Vagina (tissue), 2 donors: ENCODE measurements at places on chromosomes 2 and 18. TPM values are rescaled to one million over a fixed set of nuclear protein-coding genes. Genes with fewer than 3 reads are reported as not detected.

Gene HOXD12
- total RNA-seq = 1.7 TPM

Gene TMEM247
- total RNA-seq = not detected

Gene LIPT1
- 3.9 TPM for total RNA-seq

Gene TET3
- total RNA-seq = 12.3 TPM

Gene DPP10
- not detected for total RNA-seq

Gene MAP2
- 15.5 TPM for total RNA-seq

Gene ARPC2
- 284 TPM for total RNA-seq

Gene NT5C1B
- total RNA-seq = not detected

Gene ZSWIM2
- total RNA-seq = not detected

Gene LMAN2L
- 13.0 TPM for total RNA-seq

Gene PLEKHH2
- total RNA-seq = 27.5 TPM

Gene SPATA3
- total RNA-seq = not detected

Gene MARCHF4
- not detected for total RNA-seq

Gene MYL1
- not detected for total RNA-seq

Gene DRC1
- total RNA-seq = not detected

Gene ANKRD30BL
- 1.2 TPM for total RNA-seq

Gene AGBL5
- total RNA-seq = 8.8 TPM

Gene PSMA8
- total RNA-seq = not detected

Gene SDC1
- 184 TPM for total RNA-seq

Gene RAX
- total RNA-seq = not detected

Gene TTN
- 2.0 TPM for total RNA-seq

Gene CHPF
- total RNA-seq = 41.5 TPM

Gene PRKAG3
- total RNA-seq = not detected

Gene UGT1A7
- 4.9 TPM for total RNA-seq

Gene E2F6
- total RNA-seq = 9.1 TPM

Gene TSGA10
- total RNA-seq = 3.7 TPM

Gene COLEC11
- total RNA-seq = not detected

Gene REG1A
- total RNA-seq = not detected

Gene ALLC
- total RNA-seq = not detected

Gene DNAH6
- 0.49 TPM for total RNA-seq

Gene TLX2
- 6.6 TPM for total RNA-seq

Gene EPG5
- 29.5 TPM for total RNA-seq

Gene MTA3
- 46.7 TPM for total RNA-seq

Gene MERTK
- 15.7 TPM for total RNA-seq

Gene CNOT11
- 20.1 TPM for total RNA-seq

Gene MDH1B
- 0.49 TPM for total RNA-seq

Gene CFAP221
- 3.9 TPM for total RNA-seq

Gene LOXHD1
- not detected for total RNA-seq

Gene ALPG
- not detected for total RNA-seq

Gene GCG
- not detected for total RNA-seq

Gene STPG4
- 2.9 TPM for total RNA-seq

Gene TCF23
- 7.4 TPM for total RNA-seq

Gene C2orf78
- total RNA-seq = not detected

Gene LBX2
- total RNA-seq = not detected

Gene SLC9A4
- not detected for total RNA-seq

Gene SLC11A1
- total RNA-seq = 36.6 TPM

Gene UGT1A5
- total RNA-seq = 1.2 TPM

Gene DLX2
- not detected for total RNA-seq

Gene ACTR3
- 105 TPM for total RNA-seq

Gene PSD4
- 39.0 TPM for total RNA-seq

Gene CFAP65
- total RNA-seq = not detected

Gene SEPTIN2
- 198 TPM for total RNA-seq
